Adrenal gland (tissue), 19 donors: ENCODE measurements at places on chromosomes 6 and 20. TPM values are rescaled to one million over a fixed set of nuclear protein-coding genes. Genes with fewer than 3 reads are reported as not detected.

GRCh38 chr6:24194978-24195700 lies 69.1 kb downstream of the NRSN1 start:
- no peak for DNase-seq

DNA sequence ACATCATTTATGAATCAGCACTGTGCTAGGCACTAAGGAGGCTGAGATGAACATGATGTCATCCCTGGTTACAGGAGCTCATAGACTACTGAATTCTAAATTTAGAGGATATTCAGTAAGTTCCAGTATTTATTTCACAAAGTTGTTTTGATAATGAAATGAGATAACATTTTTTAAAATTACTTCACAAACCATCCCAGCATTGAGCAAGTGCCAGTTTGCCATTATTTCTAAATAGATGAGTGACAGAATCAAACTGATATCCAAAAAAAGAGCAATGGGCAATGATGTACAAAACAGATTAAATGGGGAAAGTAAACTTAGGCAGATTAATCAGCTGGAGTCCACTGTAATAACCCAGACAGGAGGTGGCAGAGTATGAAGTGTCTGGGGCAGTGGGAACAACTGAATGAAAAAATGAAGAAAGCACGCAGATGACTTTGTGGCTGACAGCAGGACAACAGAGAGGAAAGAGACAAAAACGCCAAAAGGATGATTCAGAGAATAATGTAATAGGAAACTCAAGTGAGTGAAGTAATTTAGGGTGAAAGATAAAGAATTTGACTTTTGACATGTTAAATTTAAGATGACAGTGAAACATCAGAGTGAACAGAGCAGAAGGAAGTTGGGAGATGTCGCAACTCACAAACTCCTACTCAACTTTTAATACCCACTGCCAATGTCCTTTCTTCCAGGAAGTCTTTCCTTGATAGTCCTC lies 70.2 kb downstream of the RCAN2 start:
- DNase-seq, result no peak

DNA sequence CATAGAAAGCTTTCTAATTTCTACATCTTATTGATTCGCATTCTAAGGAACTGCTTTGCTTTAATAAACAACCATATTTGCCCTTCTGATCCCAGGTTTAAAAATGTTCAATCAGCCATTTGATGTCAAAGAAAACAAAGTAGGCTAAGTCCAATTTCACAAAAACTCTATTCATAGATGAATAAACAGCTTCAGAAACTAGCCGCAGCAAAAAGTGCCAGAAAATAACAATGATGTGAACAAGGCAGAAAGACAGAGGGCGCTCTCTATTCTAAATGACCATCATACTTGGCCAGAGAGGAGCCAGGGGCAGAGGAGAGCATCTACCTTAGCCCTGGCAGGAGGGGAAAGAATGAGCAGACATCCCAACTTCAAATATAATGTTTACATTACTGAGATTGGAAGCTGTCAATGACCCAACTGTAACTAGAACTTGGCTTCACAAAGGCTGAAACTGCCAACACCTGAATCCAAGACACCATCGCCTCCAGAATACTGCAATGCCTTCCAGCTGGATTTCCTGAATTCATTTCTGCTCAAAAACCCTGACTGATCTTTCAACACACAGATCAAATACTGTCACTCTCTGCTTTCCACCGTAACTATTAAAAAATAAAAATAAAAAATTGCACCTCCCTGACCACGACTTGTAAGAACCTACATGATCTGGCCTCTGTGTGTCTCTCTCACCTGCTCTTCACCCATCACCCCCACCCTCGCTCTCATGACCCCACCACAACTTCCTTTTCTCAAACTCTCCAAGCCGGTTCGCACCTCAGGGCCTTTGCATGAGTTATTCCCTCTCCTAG lies 9.5 kb downstream of the CNKSR3 start:
- DNase-seq, result no peak

- DNase-seq, result no peak
Observed at GRCh38 chr6:138609801-138610430, 110.6 kb upstream of the NHSL1 start.

DNA sequence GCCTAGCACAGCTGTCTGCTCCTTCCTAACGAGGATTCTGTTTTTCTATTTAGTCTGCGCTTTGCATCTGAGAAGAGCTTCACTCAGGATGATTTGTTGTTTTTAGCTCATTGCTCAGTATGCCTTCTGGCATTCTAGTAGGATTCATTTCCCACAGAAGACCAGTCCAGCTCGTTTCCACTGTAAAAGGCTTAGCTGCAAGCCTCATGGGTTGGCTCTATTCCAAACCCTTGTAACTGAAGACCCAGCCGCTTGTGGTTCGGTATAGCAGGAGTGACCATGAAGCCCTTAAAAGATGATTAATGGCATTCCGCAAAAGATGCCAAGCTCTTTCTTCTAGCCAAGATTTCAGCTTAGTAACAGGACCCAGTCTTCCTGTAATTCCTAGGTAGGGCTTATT lies 7.2 kb downstream of the ADGRF1 start:
- DNase-seq, result no peak

The KIAA0408 gene
- total RNA-seq, result 1.9 TPM
